ENCODE measurements at places on chromosomes 13 and 19.

DNA sequence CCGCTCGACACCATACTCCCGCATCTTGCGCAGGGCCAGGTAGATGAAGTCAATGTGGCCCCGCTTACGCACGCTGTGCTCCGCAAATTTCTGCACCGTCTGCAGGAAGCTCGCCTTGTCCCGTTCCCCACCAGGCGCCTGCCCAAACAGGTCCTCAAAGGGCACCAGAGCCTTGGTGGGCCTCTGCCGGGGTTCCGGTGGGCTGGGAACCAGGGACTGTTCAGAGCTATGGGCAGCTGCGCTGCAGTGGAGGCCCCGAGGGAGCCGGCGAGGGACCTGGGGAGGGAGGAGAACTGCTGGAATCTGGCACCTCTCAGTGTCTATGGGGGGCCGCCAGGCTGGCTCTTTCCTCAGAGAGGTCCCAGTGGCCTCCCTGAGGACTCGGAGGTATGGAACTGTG, 8.3 kb upstream of the ZNF653 start:
- DNase-seq: no peak

DNA sequence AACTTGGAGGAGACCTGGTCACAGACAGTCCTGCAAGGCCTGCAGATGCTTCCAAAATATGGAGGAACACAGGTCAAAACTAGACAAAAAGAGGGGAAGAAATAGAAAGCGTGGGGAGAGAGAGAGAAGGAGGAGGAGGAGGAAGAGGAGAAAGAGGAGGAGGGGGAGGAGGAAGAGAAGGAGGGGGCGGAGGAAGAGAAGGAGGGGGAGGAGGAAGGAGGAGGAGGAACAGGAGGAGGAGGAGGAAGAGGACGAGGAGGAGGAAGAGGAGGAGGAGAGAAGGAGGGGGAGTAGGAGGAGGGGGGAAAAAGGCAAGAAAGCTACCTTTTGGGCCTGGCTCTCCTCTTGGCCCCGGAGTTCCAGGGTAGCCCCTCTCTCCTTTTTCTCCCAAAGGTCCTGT, 105.8 kb downstream of the COL4A1 start:
- no peak for DNase-seq

DNA sequence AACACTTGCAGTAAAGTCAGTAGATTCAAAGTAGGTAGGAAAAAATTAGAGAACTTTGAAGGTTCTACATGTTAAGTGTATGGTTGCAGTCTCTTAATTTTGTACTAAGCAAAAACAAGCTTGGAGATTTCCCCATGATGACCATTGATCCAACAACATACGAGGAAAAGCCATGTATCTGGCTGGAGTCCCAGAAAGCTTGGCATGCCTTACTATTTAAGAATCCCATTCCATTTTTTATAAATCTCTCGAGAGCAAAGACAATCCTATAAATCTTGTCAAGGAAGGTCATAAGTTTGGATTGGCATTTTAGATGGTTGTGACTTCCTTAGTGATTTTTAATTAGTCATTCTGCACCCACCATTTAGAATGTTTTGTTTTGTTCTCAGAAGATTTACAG, 495.9 kb downstream of the GPC5 start:
- no peak for DNase-seq

GRCh38 chr19:5765220-5765619, 19.3 kb downstream of the PRR22 start:
- no peak for DNase-seq

- DNase-seq: no peak
These were observed 82.1 kb downstream of the CHST8 start for GRCh38 chr19:33703821-33704220.

DNA sequence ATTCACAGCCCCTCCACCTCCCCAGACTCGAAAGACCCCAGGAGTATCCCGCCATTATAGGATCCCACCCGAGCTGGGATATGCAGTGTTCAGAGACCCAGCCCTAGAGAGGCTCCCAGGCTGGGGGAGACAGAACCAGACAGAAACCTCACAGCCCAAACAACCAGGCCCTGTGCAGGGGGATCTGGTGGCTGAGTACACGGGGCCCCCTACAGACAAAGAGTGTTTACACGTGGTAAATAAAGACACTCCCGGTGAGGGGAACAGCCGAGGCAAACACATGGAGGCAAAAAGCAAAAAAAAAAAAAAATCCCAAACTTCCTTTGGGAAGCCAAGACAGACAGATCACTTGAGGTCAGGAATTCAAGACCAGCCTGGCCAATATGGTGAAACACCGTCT, 25.1 kb downstream of the TINCR start:
- no peak for DNase-seq

DNA sequence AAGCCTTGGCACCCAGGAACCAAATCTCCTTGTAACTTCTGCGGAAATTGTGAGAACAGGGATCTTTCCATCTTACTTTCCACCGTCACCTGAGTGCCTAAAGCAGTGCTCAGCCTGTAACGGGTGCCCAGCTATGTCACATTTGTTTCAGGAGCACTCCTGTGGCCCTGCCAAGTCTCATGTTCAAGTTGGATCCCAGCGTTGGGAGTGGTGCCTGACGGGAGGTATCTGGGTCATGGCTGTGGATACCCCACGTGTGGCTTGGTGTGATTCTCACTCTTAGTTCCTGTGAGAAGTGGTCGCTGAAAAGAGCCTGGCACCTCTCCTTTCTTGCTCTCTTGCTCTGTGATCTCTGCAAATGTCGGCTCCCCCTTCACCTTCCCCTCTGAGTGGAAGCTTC, 114.9 kb downstream of the UQCRFS1 start:
- DNase-seq: no peak

DNA sequence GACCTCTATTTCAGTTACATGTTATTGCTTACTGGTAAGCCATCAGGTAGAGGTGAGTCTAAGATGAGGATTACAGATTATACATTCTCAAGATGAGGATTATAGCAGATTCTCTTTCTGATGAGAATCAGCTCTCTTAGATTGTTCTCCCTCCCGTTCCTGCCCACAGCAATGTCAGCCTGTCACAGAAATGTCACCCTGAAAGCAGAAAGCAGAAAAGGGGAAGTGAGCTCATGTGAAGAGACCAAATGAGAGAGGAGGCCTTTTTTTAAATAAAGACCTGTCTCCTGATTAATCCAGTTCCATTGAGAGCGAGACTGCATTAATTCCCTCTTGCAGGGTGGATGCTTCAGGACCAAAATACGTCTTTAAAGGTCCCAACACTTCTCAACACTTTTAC, 445.6 kb downstream of the KCTD12 start:
- no peak for DNase-seq

- DNase-seq: no peak
These were observed 784 bp downstream of the PIBF1 start for GRCh38 chr13:72782717-72783116.

DNA sequence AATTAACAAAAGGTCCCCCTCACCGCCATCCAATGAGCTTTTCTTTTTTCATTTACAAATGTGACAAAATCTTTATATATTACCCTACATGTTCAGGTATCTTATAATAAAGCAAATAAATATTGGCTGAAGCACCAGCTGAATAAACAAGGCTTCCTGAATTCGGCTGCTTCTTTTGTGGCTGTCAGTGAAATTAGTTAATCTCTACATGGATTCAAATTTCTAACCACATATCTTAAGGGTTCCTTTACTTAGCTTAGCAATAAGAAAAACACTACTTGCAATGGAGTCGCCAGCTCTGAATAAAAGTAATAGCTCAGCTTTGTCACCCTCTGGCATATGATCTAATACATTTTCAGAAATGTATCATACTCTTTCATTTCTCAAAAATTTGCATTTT, 104.3 kb downstream of the CCNA1 start:
- DNase-seq: no peak

DNA sequence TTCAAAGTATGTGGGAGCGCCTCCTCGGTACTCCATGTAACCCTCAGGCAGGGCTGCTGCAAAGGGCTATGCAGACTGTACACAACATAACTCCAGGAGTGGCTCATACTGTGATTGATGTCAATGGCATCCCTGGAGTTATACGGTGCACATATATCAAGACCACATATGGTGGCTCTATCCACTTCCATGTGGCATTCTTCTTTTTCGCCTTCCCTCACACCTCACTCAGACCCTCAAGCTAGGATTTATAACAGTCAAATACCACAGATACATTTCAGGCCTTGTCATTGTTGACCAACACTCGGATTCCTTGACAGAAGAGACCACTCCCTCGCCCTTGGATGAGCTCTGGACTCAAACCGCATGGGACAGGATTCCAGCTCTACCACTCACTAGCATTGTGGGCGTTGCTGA, 11.3 kb upstream of the UBL3 start:
- DNase-seq: no peak

DNA sequence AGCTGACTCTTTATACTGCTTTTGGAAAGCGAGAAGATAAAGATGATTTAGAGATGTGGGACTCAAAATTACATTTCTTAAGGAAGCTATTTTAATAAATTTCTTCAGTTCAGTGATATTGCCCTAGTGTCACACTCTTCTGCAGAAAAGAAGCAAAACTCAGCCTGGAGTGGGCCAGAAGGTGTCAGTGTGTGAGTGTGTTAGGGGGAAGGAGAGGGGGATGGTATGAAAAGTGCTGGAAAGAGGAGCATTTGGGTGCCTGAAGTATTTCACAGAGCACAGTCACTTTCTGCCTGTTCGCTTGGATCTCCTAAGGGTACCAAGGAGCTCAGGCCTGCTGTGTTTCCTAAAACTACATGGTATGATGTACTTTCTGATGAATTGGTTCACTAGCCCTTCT, 84.5 kb upstream of the FRY start:
- DNase-seq: no peak

DNA sequence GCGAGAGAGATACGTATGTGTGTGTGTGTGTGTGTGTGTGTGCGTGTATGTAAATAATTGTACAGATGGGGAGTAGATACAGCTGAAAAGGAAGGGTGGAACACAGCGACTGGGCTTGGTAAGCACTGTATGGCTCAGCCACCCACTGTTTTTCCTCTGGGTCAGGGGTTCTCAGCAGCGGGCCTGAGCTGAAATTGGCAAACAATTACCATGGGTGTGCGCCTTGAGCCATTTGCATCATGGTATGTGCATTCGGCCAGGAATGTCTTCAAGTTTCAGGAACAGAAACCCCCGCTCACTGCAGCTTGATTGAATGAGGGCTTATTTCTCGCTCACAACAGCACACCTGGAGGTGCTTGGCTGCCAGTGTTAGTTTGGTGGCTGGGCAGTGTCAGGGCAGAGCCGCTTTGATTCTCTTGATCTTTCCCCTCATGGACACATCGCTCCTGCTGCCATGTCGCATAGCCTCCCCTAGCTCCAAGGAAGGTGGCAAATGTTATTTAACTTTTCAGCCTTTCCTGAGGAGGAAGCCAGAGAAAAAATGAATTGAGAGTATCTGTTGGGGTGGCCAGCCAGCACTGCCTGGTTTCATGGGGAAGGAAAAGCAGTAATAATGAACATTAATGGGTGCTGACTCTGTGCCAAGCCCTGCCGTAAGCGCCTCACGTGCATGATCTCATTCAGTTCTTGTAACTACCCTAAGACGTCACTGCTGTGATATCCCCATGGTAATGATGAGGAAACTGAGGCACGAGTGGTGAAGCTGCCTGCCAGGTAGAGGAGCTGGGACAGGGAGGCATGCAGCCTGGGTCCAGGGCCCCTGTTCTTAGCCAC, 126.9 kb downstream of the SIPA1L3 start:
- no peak for DNase-seq

DNA sequence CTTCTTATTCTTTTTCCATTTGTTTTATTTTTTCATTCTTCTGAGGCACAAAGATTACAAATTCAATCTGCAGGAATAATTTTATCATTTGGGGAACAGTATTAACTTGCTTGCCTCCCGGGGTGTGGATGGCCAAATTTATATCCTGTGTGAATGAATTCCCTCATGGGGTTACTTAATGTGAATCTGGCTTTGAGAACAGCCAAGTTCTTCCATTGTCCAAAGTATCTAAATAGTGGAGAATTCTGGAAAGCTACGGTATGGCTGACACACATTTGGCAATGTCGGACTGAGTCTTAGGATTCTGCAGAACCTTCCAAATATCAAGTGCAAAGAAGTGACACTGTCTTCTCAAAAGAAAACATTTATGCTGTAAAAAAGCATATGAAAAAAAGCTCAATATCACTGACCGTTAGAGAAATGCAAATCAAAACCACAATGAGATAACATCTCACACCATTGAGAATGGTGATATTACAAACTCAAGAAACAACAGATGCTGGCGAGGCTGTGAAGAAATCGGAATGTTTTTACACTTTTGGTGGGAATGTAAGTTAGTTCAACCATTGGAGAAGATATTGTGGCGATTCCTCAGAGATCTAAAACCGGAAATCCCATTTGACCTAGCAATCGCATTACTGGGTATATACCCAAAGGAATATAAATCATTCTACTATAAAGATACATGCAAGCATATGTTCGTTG, 620.2 kb downstream of the EFNB2 start:
- DNase-seq: no peak

- DNase-seq: no peak
These were observed 4.5 kb upstream of the SHISA7 start for GRCh38 chr19:55447421-55448174.

DNA sequence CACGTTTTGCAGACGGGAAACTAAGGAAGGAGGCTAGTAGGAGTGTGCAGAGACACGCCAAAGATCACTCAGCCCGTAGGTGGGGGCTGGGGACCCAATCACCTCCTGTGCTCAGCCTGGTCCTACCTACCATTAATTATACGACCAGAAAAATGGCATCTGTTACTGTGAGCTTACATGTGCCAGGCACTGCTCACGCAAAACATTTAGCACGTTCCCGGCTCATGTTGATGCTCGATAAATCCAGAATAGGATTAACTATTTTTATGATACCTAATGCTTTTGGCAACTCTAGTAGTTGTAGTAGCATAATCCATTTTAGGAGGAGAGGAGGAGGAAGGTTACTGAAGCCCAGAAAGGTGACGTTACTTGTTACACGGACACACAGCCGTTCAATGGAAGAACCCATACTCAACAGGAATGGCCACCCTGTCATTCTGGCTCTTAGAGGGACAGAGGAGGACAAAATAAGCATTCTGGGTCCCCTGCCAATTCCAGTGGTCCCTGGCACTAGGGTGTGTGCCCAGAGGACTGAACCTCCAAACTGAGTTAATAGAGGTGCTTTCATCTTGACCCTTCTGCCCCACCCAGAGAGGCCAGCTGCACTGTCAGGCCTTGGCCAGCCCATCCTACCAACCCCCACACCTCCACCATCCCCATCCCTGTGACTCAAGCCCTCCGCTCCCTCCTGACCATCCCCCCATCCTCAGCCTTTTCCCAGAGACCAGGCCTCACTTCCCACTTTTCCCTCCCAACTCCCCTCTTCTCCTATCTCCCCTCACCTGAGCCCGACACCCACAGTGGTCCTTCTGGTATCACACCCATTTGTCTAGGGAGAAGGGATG, 5.0 kb upstream of the EML2 start:
- DNase-seq: no peak

- no peak for DNase-seq
These were observed 2.9 kb downstream of the LDLR start for GRCh38 chr19:11092181-11092538.

- DNase-seq: no peak
These were observed 20.1 kb downstream of the COL4A2 start for GRCh38 chr13:110327051-110327721.

GRCh38 chr19:947707-948539, 22.1 kb downstream of the ARID3A start:
- peak; percentile 11 for DNase-seq

Measured in nucleus accumbens (tissue), 56 donors.